ENCODE measurements at places on chromosomes 1 and 21.
A peak's percentile ranks its signal among the peaks of the same experiment; 100 is the strongest.

GRCh38 chr1:227391879-227392278, 73.6 kb upstream of the CDC42BPA start:
- DNase-seq: no peak

DNA sequence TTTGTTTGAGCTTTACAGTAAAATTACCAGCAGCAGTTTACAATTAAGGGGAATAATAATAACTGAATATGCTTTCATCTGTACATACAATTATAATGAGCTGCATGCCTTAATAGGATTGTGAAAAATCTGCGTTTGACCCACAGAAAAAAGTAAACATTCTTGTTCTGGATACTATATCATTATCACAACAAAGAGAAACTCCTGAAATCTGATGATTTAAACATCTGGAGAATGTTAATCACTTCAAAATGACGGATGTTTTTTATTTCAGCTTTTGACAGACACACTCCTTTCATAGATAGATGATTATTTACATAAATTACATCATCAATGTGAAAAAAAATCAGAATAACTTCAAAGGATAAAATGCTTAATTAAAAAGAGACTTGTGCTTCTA, 58.5 kb downstream of the TYW3 start:
- no peak for DNase-seq

DNA sequence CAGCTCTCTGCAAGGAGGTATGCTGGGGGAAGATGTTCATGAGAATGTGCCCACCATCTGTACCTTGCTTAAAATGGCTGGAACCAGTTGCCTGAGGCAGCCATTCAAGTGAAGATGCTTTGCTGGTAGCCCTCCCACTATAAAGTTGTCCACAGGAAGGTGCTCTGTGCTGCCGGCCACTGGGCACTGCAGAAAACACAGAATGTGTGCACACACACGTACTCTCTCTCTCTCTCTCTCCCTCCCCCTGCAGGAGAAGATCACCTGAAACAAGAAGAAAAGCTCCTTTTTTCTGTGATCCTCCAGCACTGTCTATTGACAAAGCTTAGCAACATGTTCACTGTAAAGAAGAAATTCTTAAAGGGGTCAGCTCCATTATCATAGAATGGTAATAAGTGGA, 134.8 kb downstream of the PIGK start:
- no peak for DNase-seq

GRCh38 chr21:27298465-27298864, 331.6 kb upstream of the ADAMTS5 start:
- no peak for DNase-seq

GRCh38 chr21:25381936-25382452, 225.3 kb downstream of the MRPL39 start:
- peak; percentile 23 for DNase-seq

DNA sequence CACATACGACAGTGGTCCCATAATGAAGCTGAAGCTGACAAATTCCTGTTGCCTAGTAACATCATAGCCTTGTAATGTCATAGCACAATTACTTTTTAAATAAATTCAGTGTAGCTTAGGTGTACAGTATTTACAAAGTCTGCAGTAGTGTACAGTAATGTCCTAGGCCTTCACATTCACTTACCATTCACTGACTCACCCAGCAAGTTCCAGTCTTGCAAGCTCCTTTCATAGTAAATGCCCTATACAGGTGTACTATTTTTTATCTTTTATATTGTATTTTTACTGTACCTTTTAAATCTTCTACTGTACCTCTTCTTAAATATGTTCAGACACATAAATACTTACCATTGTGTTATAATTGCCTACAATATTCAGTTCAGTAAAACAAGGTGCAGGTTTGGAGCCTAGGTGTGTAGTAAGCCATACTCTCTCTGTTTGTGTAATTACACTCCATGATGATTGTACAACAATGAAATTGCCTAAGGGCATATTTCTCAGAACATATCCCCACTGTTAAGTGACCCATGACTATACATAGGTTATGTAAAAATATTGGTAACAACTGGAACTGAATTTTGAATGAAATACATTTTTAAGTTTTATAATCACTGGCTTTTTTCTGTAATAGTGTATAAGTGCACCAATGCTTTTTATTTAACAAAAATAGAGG, 33.5 kb upstream of the ADAM30 start:
- DNase-seq: no peak

- peak; percentile 80 for DNase-seq
These were observed 3.0 kb upstream of the RGS2 start for GRCh38 chr1:192805832-192806323.

DNA sequence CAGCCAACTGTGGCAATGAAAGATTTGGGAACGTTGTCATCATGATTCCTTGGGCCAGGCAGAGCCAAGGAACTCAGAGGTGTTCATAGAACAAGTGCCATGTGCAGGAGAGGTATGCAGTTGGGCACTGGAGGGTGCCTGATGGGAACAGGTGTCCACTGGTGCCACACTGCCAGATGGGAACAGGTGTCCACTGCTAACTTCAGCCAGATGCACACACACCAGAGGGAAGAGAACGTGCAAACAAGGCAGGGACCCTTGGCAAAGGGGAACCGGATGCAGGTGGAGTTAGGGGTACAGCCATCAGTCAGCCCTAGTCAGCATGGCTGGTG, 13.5 kb downstream of the OLFML2B start:
- no peak for DNase-seq

- DNase-seq: no peak
These were observed 86.4 kb upstream of the ARHGEF16 start for GRCh38 chr1:3368059-3368458.

GRCh38 chr1:183907070-183907469, 102.2 kb downstream of the RGL1 start:
- no peak for DNase-seq

DNA sequence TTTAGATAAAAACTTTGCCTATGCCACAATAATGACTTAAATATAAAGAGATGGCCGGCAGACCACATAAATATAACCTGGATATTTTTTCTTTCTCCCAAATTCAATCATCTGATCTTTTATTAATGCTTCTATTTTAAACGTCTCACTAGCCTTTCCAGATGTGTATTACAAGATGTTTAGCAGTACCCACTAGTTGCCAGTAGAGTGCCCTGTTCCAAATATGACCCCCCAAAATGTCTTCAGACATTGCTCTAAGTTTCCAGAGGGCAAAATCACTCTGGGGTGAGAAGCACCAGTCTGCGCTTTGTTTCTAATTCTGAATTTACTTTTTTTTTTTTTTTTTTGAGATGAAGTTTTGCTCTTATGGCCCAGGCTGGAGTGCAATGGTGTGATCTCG, 268.1 kb downstream of the GRIK1 start:
- no peak for DNase-seq

GRCh38 chr1:100989306-100990077, 36.1 kb downstream of the DPH5 start:
- peak; percentile 66 for DNase-seq

DNA sequence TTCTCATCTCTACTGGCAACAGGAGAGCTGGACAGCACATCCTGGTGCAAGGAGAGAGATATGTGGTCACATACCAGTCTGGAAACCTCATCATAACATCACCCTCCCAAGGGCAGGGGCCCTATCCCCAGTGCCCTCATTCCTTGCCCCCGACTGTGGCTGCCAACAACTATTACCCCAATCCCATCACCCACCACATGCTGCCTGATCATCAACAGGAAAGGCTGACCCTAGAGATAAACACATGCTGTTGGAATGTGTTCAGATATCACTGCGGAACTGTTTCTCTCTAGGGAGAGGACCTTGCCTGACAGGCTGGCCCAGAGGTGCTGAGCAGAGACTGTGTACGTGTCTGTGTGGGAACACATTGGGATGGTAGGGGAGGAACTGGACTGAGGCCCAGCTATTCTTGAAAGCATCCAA, 4.5 kb upstream of the INKA2 start:
- peak; percentile 50 for DNase-seq

DNA sequence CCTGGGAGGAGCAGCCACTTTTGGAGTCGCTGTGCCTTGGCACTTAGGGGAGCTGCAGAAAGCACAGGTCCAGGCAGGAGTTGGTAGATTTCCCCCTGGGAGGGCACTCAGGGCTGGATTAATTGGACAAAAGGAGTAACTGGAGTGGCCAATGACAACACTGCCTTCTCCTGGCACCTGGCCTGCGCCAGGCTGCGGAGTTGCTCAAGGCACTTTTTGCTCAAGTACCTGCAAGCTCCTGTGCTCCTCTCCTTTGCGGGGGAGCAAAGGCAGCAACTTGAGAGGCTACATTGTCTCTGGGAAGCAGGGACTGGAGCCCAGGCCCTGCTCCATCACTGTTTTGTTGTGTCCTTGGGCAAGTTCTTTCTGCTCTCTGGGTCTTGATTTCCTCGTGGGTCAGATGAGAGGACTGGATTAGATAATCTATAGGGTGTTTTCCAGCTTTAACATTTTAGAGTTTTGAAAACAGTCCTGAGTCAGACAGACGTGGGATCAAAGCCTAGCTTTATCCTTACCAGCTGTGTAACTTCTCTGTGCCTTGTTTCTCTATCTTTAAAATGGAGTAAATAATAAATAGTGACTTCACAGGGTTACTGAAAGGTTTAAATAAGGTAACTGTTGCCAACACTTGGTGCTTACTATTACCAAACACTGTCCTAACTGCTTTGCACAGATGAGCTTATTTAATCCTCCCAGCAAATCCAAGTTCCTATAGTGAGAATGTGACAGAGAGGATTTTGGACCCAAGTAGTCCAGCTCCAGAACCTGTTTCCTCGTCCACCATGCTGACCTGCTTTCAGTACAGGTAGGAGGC, 18.0 kb upstream of the GRHL3 start:
- no peak for DNase-seq

GRCh38 chr1:2127187-2128145, 67.1 kb downstream of the FAAP20 start:
- DNase-seq: no peak

GRCh38 chr21:43283136-43283924, 114.5 kb downstream of the CRYAA start:
- DNase-seq: no peak

DNA sequence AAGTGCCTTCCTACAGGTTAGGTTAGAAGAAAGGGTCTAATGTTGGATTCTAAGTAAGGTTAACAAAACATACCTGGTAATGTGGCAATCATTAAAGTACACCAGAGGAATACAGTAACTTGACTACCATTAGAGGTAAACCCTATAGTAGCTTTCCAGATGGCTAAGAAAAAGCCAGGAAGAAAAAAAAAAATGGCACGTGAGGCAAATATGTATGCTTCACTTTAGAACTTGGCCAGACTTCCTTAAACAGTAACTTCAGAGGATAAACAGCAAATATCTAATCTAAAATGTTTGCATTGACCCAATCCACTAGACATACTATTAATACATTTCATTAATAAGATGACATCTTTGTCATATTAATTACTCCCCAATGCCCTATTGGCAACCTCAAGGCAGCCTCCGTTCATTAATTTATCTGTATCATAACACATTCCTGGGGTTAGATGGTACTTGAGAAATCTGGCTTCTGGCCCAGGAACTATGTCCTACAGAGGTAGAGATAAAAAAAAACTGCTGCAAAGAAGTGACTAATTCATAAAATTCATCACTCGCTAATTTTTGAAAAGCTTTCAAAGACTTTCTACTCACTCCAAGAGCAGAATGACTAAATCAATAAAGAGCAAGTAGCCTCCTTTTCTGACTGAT, 5.8 kb downstream of the DCAF8 start:
- DNase-seq: peak; percentile 76

- no peak for DNase-seq
These were observed 13.4 kb downstream of the SPOCD1 start for GRCh38 chr1:31802190-31803150.

- no peak for DNase-seq
These were observed 3.3 kb downstream of the PDZK1IP1 start for GRCh38 chr1:47186267-47187185.

- DNase-seq: no peak
These were observed 4.0 kb upstream of the ZBTB18 start for GRCh38 chr1:244046907-244047611.

- DNase-seq: no peak
These were observed 120.8 kb downstream of the LMO4 start for GRCh38 chr1:87449348-87449963.

DNA sequence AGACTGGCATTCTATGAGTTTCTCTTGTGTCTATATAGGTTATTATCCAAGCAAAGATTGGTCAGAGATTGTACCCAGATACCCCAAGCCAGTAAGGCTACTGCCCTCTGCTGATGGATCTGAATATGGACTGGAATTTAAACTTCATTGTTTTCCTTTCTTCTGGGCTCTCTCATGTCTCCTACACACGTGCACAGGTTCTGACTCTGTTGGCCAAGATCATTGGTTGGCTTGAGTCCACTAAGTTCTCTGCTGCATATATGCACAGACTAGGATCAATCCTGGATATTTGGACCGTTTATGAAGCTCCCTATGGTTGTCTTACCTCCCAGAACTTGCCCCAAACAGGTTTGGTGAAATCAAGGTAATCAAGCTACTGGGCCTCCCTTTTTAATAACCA, 69.7 kb downstream of the CC2D1B start:
- peak; percentile 80 for DNase-seq

DNA sequence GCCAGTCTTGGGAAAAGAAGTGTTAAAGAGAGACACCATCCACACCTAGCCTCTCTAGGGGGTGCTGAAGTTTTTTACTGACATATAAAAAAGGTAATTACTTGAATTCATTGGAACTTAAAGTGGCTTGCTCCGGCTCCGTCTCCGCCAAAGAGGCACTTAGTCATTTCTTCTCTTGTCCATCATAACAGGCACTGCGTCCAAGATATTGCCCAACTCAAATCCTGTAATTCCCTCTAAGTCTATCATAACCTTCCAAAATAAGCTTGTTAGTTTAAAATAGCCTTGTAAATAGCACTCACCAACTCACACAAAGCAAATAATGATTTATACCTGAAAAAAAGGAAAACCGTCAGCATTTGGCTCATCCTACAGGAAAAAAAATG, 160.5 kb downstream of the ZBTB18 start:
- peak; percentile 79 for DNase-seq

DNA sequence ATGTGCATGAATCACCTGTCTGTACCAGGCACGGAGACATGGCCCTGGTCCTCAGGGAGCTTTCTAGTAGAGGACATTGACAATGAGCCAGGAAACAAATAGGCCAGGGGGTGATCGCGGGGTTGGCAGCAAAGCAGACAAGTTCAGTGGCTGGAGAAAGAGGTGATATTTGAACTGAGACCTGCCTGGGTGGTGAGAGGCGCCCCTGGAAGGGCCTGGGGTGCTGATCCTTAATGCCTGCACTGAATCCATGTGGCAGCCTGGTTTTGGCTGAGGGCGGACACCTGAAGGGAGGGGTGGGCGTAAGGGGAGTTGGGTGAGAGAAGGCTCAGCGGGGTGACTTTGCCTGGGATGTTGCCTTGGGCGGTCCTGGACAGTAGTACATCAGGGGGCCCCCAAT, 35.9 kb downstream of the URB2 start:
- no peak for DNase-seq

GRCh38 chr1:205310976-205311704, 10.4 kb downstream of the NUAK2 start:
- DNase-seq: no peak

DNA sequence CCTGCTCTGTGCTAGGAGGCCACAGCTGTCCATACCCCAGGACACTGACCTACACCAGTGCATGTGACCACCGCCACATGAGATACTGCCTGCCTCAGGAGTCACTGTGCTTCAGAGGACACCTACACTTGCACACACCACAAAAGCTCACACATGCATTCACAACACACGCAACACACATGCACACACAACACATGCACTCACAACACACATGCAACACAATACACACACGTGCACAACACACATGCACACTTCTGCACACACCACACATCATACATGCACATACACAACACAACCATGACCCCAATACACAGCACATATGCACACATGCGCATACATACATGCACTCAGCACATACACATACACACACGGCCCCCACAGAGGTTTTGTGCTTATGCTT, 28.7 kb upstream of the BACE2 start:
- no peak for DNase-seq

- peak; percentile 96 for DNase-seq
These were observed 57.8 kb downstream of the FOXO6 start for GRCh38 chr1:41418857-41419583.

Data from GM03348 (cell line).